ENCODE measurements at places on chromosomes 6 and 20.

- DNase-seq, result peak; percentile 30
These were observed 577 bp upstream of the LRRC1 start for GRCh38 chr6:53794137-53794719.

GRCh38 chr6:136365776-136366354 is 76.2 kb upstream of the BCLAF1 start:
- no peak for DNase-seq

GRCh38 chr20:23823621-23824324 is 2.8 kb downstream of the CST2 start:
- DNase-seq, result no peak

- no peak for DNase-seq
These were observed 18.6 kb upstream of the SPDEF start for GRCh38 chr6:34574647-34575293.

GRCh38 chr20:32534661-32535240 is 50.4 kb downstream of the NOL4L start:
- no peak for DNase-seq

GRCh38 chr6:115865914-115866313 is 194.8 kb downstream of the FRK start:
- no peak for DNase-seq

DNA sequence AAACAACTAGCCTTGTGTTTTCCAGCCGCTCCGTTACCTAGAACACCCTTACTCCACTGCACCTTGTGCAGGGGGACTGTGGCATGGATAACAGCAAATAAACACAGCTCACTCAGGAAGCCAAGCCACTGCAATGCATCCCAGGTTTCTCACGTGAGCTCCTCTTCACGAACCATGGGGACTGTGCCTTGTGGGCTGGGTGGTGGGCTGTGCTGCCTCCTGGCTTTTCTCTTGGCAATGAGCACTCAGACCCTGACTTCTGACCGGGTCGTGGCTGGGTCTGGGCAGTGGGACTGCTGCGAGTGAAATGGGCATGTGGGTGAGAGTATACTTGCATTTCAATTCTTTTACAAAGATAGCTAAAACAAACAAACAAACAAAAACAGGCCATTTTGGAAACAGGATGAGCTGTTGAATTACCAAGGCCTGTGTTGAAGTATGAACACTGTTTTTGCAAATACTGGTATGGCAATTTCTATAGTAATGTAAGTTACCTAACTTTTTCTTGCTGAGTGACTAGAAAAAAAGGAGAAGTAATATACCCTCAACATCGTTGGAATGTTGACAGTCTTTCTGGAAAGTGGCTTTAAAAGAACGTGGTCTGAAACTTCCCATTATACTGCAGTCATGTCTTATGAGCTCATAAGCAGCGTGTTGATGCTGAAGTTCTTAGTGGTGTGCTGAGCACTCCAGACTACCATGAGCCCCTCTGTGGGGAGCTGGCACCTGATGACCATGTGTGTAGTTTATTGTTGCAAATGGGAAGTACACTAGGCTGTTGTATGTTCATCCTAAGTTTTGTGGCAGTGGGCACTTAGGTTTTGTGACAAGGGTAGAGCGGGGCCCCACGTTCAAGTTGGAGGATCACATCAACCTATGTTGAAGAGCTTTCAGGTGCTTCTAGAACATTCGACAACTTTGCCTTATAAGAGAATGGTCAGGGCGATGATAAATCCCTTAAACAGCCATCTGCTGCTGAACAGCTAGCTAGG is 120.4 kb downstream of the ARMC2 start:
- no peak for DNase-seq

DNA sequence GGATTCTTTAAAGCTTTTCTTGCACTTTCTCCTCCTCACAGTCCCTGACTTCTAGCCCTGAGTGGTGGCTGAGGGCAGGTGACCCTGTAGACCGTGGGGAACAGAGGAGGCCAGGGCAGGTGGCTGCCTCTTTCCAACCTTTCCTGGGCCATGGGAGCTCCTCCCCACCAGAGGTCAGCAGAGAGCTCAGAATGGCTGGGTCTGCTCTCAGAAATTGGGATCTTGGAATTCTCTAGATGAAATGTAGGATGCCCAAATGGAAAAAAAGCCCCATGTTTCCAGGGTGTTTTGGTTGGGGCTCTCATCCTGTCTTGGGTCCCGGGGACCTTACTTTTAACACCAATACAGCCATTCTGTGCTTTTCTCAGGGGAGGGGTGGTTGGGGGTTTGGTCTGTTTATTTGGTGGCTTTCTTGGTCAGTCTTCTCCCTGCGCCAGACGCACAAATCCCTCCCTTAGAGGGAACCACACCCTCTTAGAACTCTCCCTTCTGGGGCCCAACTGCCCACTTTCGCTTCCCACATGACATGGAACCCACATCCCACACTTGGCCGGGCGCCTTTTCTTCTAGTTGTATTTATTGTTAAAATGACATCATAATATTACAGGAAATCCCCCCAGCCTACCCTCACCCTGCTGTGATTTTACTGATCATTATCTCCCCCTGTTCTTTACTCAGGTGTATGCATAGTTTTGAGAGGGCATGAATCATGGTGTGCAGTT is 17.9 kb downstream of the GNAS start:
- no peak for DNase-seq

DNA sequence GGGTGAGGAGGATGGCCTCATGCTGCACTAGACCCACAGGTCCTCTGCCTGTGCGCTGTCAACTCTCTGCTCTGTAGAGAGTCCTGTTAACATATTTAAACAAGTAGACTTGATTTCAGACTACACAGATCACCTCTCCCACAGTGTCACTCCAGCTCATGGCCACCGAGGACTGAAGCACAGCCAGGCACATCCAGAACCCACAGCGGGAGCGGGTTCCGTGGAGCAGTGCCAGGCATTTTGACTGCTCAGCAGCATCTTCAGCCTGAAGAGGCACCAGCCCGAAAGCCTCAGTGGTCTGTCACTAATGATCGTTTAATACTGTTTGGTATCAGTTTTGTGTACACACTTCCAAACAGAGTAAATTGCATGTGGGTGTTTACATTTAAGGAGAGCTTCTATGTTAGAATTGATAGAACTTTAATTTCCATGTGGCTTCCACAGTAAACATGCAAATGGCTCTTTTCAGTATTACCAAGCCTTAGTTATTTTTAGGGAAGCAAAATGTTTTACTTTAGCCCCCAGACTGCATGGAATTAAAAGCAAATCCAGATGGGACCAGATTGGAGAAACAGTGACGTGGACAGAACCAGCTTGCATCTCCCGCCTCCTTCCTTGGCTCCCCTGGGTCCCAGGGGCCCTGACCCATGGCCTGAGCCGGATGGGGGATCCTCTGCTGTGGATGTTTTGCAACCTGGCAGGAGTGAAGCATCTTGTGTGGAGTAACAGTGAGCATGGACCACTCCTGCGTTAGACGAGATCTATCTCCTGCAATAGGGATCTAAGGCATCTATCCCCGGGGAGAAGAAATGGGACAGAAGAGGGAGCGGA is 196.7 kb upstream of the CDH4 start:
- no peak for DNase-seq

DNA sequence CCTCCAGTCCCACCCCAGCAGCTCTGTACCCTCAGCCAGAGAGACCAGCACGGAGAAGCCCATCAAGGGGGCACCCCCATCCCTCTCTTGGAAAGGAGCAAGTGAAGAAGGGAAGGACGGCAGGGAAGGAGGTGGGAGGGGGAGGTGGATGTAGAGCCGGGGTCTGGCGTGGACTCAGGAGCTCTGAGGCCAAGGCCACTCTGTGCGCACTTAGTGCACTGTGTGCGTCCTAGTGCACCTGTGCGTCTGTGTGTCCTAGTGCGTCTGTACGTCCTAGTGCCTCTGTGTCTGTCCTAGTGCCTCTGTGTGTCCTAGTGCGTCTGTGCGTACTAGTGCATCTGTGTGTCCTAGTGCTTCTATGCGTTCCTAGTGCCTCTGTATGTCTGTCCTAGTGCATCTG is 54.2 kb downstream of the DSTN start:
- DNase-seq, result no peak

GRCh38 chr6:167764713-167765479 is 61.8 kb upstream of the AFDN start:
- no peak for DNase-seq

DNA sequence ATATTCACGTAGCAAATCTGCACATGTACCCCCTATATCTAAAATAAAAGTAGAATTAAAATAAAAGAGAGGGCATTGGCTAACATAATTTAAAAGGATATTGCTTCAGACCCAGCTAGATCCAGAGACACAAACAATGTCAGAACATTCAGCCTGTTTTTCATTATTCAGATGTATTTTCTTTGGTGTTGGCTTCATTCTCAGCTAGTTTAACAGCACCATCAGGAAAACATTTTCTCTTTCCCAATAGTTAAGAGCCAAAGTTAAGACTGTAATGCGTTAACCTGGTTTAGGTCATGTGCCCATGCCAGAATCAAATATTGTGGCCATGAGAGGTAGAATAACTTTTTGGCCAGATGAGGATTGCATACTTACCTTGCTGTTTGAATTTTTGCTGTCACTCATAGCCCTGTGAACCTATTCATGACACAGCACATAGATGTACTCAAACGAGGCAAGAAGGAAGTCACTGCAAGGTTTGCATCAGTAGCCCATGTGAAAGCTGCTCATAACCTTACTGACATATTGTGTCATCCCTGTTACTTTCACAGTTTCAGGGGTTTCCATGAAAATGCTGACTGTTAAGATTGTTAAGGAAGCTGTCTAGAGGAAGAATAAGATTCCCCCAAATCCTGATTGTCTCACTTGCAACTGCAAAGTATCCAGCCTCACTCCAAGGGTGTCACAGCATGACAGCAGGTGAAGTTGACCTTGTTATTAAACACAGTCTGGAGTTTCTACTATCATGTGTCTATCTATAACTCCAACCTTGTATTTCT is 233.1 kb downstream of the PACRG start:
- DNase-seq, result no peak

DNA sequence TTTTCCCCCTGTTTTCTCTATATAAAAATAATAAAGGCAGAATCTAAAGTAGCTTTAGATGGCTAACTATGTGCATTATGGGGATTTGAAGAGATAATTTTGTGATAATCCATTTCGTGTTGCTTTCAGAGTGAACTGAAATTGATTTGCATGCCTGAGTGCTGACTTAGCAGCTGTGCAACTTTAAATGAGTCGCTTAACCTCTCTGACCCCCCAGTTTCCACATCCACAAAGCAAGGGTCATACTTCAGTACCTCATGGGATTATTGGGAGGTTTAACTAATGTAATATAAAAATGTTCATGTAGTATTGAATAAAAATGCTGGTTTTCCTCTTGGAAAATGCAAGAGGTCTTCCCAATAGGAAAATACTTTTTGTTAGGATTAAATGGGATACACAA is 63.8 kb upstream of the FABP7 start:
- DNase-seq, result no peak

DNA sequence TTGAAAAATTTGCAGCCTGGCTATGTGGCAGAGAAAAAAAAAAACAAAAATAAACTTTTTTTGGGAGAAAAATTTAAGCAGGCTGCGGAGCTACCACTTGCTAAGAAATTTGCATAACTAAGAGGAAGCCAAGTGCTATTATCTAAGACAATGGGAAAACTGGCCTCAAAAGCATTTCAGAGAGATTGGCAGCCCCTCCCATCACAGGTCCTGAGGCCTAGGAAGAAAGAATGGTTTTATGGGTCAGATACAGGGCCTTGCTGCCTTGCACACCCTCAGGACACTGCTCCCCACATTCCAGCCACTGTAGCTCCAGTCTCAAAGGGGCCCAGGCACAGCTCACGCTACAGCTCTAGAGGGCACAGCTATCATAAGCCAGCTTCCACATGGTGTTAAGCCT is 777.9 kb downstream of the TENT5A start:
- no peak for DNase-seq

DNA sequence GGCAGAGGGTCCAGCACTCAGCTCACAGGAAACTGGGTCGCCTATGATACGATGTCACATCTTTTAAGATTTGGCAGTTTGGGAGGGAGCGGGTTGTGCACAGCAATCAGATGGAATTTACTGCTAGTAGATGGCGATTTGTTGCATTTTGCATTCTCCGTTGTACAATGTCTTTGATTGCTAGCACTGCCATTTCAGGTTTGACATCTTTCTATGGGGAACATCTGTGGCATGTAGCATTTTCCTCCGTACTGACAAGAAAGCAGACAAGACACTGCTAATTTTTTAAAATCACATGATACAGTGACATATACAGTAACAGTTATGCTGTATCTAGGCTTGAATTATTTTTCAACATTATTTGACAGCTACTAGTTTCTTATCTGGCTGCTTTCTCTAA is 119.7 kb upstream of the PCSK2 start:
- DNase-seq, result no peak

DNA sequence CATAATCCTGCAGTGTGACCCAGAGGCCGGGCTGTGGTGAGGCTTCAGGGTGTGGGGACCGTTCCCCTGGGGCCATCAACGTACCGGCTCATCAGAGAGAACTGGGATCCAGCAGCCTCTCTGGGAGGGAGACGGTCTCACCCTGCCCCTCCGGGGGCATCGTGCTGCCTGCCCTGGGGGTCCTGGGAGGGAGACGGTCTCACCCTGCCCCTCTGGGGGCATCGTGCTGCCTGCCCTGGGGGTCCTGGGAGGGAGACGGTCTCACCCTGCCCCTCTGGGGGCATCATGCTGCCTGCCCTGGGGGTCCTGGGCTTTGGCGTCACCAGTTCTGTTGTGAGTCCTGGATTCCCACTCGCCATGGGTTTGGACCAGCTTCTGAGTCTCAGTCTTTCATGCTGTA is 17.1 kb downstream of the SMOC2 start:
- no peak for DNase-seq

- no peak for DNase-seq
These were observed 15.3 kb upstream of the ZC3H12D start for GRCh38 chr6:149500096-149500495.

- DNase-seq, result no peak
These were observed 46.8 kb downstream of the PYGB start for GRCh38 chr20:25294459-25295385.

DNA sequence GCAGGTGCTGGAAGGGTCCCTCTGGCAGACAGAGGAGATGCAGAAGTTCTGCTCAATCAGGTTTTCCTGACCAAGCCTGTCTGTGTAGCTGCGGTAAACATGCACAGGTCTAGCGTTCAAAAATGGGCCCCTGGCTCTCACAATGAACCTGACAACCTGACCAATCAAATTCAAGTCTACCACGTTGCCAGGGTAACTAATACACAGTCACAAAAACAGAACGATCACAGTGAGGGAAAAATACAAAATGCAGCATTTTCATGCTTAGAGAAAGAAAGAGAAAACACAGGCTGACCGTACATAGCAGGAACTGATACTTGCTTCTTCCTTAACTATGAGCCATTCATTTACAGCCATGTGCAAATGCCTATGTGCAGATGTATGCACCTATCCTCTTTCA is 353.1 kb upstream of the TSHZ2 start:
- no peak for DNase-seq

GRCh38 chr20:2298701-2299100 is 2.9 kb downstream of the TGM3 start:
- no peak for DNase-seq
